ENCODE measurements at places on chromosomes 1 and 21.

GRCh38 chr1:54807756-54808155, 6.6 kb upstream of the TTC22 start:
- no peak for DNase-seq

DNA sequence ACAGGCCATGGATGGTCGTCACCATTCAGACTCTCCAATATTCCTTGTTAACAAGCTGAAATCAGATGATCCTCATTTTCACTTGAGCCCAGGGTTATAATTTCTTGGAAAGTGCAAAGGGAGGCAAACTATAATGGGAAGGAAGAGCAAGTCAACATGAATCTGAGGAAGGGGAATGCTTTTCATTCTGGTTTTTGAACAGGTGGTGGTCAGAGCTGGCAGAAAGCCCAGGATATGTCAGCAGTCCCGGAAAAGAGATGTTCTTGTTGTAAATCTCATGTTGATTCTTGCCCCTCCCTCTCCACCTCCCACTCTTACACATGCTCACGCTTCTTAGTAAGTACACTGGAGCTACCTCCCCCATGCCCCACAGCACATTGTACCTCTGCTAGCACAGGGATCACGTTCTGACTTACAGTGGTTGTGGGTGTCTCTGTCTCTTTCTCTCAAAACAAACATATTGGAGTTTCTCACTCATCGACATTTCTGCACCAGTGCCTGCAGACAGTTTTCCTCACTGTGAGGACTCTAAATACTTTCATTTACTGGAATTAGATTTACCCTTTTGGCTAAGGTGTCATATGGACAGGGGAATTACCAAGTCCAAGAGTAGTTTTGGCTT, 77.6 kb downstream of the XCL2 start:
- DNase-seq: no peak

DNA sequence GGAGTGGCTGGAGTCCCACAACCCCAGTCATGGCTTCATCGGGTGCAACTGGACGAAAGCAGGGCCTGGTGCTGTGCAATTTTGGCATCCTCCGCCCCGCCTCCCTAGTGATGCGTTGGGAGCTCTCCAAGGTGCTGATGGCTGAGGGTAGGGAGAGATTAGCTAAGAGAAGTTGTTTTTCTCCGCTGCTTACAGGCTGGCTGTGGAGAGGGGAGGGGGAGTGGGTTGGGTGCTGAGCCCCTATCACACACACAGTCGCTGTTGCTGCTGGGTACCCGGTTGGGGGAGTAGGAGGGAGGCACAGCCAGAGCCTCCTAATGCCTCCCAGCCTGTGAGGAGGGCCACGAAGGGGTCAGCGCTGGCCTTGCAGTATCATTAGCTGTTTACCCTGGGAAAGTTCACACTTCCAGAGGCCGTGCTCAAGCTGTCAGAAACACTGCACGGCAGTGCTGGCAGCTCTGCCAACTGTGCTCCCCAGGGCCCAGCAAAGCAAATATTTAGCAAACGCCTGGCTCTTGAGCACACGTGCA, 110.0 kb downstream of the GRIK3 start:
- DNase-seq: peak; percentile 64

DNA sequence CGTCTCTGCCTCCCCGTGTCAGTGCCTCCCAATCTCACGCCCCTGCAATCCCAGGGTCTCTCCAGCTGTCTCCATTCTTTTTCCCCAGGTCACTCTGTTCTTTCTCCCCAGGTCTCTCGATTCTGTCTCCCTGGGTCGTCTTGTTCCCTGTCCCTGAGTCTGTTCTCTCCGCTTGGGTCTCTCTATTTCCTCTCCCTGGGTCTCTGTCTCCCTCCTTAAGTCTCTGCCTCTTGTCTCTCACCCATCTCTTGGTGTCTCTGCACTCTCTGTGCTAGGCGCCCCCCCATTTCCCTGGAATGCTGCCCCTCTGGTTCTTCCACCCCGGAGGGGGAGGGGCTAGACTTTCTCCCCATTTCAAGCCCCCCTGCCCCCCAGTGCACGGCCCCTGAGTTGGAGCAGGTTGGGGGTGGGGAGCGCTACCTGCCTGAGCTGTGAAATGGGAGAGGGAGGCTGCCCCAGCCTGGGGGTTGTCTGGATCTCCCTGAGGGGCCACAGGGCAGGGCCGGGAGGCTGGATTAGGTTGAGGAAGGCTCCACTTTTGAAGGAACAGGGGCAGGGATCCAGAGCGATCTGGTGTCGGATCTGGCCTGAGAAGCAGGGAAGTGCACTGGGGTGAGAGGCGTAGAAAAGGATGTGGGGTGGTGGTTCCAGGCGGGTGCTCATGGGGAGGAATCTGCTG, 1.4 kb downstream of the PTPRF start:
- DNase-seq: peak; percentile 25

GRCh38 chr1:93000751-93001175, 39.5 kb upstream of the DIPK1A start:
- DNase-seq: no peak

GRCh38 chr1:221363039-221363438, 378.9 kb downstream of the DUSP10 start:
- DNase-seq: no peak

DNA sequence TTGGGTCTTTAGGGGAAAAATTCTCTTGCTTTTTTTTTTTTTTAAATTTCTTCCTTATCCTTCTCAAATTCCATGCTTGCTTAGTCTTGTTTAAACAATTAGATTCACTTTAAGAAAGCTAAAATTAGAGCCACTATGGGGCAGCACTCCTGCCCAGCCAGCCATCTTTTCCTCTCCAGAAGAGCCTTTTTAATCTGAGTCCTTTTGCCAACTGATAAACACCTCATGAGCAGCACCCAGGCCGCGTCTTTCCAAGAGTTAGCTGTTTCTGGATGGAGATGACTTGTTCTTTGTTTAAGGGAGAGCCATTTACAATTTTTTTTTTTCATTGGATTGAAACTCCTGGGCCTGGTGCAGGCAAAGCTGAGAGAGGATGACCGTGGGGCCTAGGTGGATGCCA, 53.3 kb upstream of the TSPAN2 start:
- no peak for DNase-seq

DNA sequence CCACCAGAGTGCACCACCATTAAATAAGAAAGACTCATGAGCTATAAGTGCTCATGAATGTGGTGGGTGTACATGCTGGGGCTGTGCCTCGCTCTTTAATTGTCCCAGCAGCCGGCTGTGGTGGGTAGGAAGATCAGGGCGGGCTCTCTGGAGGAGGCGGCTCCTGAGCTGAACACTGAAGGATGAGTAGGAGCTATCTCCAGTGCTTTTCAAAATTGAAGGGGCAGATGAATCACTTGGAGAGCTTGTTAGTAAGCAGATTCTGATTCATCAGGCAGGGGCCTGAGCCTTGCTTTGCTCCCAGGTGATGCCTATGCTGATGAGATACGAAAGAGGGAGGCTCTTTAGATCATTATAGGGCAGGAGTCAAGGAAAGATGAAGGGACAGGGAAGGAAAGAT, 54.1 kb downstream of the ETS2 start:
- DNase-seq: no peak

DNA sequence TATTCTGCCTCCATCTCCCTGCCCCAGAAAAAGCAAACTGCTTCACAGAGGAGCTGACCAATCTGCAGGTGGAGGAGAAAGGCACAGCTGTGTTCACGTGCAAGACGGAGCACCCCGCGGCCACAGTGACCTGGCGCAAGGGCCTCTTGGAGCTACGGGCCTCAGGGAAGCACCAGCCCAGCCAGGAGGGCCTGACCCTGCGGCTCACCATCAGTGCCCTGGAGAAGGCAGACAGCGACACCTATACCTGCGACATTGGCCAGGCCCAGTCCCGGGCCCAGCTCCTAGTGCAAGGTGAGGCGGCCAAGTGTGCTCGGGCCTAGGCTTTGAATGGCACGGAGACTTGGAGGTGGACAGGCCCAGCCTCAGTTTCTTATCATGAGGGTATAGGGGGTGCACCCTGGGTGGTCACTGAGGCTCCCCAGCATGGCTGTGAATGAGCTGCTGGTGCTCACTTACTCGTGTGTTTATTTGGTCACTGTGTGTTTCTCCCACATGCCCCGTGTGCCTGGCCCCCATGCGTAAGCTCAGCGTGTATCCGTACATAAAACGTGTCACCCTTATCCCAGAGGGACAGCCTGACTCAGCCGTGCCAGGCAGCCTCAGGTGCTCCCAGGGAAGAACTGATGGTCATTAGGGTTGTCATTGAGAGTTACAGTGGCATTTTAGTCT, 75.8 kb downstream of the OBSCN start:
- no peak for DNase-seq

GRCh38 chr1:1177452-1178206, 3.9 kb downstream of the TTLL10 start:
- DNase-seq: no peak

GRCh38 chr1:68373173-68373572, 76.6 kb downstream of the RPE65 start:
- no peak for DNase-seq

DNA sequence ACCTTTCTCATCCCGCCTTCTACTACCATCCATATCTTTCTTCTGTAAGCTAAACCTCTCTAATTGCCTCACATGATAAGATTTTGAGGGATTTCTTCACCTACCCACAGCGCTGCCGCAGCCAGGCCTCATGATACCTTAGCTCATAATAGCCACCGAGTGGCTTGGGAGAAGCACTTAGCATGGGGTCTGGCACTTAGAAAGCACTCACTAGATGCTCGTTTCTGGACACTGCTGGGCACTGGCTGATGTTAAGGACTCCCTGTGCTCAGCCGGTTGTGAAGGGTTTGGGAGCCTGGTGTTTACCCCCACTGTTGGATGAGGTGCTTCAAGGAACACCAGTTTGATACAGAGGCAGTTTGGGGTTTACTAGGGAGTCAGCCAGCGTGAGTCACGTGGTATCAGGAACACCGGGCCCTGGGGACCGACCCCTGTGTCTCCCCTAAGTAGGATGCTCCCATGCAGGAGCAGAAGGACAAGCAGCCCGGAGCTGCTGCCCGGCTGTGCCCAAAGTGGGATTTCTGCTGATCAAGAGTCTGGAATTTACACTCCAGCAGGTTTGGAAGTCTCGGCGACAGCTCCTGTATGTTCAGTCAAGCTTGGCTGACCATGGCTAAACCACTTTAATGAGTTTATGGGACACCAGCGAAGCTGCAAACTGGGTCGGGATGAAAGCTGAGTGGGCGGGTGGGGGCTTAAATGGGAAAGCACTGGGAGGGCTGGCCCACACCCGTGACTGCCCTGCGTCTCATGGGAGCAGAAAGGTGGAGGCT, 63.3 kb downstream of the GALNT2 start:
- no peak for DNase-seq

DNA sequence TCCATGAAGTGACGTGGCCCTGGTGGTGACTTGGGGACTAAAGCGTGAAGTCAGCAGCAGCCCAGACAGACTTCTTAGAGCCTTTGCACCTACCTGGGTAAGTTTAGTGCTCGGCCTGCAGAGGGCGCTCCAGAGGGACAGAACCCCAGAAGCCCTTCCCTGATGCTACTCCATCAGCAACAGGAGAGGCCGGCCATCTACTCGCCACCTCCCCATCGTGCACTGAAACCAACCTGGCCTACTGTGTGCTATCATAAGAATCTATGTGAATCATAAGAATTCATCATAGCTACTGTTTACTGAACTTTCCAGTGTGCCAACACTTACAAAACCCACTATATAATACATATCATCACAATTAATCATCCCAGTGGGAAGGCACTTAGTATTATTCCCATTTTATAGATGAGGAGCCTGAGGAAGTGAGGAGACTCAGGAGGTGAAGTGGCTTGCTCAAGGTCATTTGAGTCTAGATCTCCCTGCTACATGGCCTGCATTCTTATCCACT, 7.9 kb upstream of the EDN2 start:
- DNase-seq: peak; percentile 70

DNA sequence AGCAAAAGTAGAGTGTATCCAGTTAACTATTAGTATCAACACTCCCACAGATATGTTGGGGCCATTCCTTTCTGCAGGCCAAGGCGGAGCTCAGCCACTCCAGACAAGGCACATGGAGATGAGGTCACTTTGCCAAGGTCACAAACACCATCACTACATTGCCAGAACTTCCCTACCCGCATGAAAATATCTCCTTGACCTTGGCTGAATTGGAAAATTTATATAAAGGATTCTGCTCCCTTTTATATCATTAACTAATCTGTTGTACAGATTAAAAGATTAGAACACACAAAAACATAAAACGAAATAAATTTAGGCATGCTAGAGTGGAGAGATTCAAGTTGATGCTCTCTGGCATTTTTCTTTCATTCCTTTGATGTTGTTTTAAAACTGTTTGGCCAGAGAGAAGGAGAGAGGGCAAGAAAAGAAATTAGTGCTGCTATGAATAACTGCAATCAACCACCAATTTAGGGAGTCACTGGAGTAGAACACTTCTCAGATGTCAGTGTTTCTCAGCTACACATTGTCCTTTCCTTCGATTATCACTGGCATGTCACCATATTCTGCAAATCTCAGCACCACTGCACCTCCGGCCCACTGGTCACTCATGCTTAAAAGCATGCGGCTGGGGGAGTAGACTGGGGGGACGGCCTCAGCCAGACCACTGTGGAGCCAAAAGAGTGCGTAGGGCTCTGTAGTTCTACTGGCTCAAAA, 78.7 kb upstream of the ATP1B1 start:
- DNase-seq: no peak
